ENCODE measurements at places on chromosomes 6 and 20.

- DNase-seq = peak; percentile 37
These were observed 104.9 kb upstream of the NXT1 start for GRCh38 chr20:23245553-23246181.

GRCh38 chr6:133230052-133230451, 11.1 kb upstream of the EYA4 start:
- DNase-seq = no peak

DNA sequence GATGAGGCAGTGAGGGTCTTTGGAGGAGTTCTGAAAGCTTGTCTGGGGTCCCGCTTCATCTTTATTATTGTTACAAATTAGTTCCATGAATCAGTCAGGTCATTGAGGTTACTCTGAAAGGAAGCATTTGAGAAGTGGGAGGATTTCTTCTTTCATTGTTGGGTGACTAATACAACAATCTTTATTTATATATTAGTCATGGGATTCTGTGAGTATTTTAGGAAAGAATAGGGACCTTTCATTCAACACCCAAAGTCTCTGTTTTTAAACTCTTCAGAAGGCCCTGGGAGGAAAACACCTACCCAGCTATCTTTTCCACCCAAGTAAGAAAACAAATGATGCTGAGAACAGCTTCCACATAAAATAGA, 98.3 kb downstream of the SOD2 start:
- no peak for DNase-seq

GRCh38 chr20:63748934-63749270, 9.3 kb downstream of the SLC2A4RG start:
- no peak for DNase-seq

DNA sequence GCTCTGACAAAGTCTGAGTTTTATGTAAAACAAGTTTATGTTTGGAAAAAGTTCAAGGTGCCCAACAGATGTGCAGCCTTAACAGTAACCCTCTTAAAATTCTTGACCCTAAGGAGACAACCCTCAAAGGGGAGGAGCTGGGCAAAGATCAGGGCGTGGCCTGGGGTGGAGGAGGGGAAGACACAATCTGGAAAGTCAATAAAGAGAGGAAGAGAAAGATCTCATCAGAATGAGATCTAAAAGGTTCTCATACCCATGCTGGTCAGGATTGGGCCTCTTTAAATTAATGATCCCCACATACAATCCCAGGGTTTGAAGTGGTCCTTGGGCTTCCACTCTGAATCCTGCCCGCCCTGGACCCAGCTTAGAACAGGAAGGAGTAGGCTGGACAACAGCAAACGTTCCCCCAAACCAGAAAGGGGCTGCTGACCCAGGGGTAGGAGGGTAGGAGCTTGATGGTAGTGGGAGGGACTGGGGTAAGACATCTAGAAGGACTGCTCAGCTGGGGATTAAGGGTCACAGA, 33.0 kb downstream of the FOXP4 start:
- DNase-seq = no peak

GRCh38 chr6:51753635-51754034, 333.8 kb downstream of the PKHD1 start:
- peak; percentile 24 for DNase-seq

Measured in activated CD8-positive, alpha-beta T cell treated with anti-CD3 and anti-CD28 coated beads for 36 hours (primary cell).